ENCODE measurements at places on chromosomes 5 and 9.

GRCh38 chr9:137320555-137321384 lies 18.7 kb upstream of the NRARP start:
- no peaks in the 10 kb centered on the region for H3K36me3 ChIP-seq
- DNase-seq: no peak
- no peak overlapping the region for H3K4me3 ChIP-seq
- no peaks in the 10 kb centered on the region for H3K27me3 ChIP-seq

GRCh38 chr5:137778772-137779564 lies 24.8 kb upstream of the HNRNPA0 start:
- no peak overlapping the region for H3K4me3 ChIP-seq
- H3K27me3 ChIP-seq: peaks cover under 1% of the 10 kb centered on the region
- no peak overlapping the region for H3K27ac ChIP-seq
- H3K36me3 ChIP-seq: no peaks in the 10 kb centered on the region
- no peak for DNase-seq
- no peaks in the 10 kb centered on the region for H3K4me1 ChIP-seq

GRCh38 chr5:73899055-73899454 lies 273.1 kb downstream of the ARHGEF28 start:
- peaks cover 6% of the 10 kb centered on the region for H3K27me3 ChIP-seq
- no peak overlapping the region for H3K27ac ChIP-seq
- H3K36me3 ChIP-seq: no peaks in the 10 kb centered on the region
- no peak for DNase-seq
- H3K4me3 ChIP-seq: no peak overlapping the region
- H3K4me1 ChIP-seq: no peaks in the 10 kb centered on the region

DNA sequence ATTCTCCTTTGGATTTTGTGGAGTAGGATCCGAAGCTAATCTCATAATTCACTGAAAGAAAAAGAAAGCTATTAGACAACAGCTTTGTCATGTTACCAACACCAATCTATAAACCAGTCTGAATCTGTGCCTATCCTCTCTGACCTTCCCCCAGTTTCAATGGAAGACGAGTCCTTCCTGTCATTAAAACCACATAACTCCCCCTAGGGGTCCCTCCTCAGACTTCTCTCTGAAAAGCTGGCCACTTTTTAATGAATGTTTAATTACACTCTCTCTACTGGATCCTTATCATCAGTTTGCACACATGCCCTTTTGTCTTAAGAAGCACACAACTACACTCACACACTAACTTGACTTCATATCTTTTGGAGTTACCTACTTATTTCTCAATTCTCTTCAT lies 98.0 kb upstream of the TSLP start:
- H3K4me1 ChIP-seq: no peaks in the 10 kb centered on the region
- no peaks in the 10 kb centered on the region for H3K27me3 ChIP-seq
- no peaks in the 10 kb centered on the region for H3K36me3 ChIP-seq
- no peak for DNase-seq
- no peak overlapping the region for H3K4me3 ChIP-seq
- no peak overlapping the region for H3K27ac ChIP-seq

DNA sequence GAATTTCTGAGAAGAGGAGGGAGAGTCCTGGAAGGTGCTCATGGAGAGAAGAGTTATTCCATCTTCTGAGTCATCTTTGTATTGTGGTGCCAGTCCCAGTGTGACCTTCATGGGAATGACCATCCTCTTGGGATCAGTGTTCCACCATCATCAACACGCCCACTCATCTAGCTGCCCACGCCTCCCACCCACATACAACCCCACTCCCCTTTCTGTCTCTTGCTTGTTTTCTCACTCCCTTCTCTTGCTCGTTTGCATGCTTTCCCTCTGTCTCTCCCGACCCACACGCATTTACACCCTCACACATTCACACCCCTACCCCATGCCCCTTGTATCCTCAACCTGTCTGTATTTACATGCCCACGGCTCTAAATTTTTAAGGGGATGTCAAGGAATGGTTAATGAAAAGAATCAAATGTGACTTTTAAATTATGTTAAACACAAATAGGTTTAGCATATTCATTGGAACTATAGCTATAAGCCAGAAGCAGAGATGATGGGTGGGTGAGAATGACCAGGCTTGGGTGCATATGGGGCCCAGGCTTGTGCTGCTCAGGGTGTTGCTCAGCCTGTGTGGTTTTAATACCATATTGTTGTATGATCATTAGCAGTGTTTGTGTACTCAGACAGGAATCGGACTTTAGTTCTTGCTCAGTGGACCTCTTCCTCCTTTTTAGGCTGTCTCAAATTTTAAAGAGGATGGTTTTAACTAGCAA lies 160.4 kb downstream of the ARHGAP26 start:
- peaks cover 27% of the 10 kb centered on the region for H3K4me1 ChIP-seq
- no peak overlapping the region for H3K27ac ChIP-seq
- no peak for DNase-seq
- peaks cover 22% of the 10 kb centered on the region for H3K36me3 ChIP-seq
- H3K27me3 ChIP-seq: no peaks in the 10 kb centered on the region

- no peak overlapping the region for H3K27ac ChIP-seq
- no peak for DNase-seq
- no peak overlapping the region for H3K4me3 ChIP-seq
These were observed 188.3 kb downstream of the OLFM1 start for GRCh38 chr9:135275571-135276289.

Measured in DND-41 (cell line).